ENCODE measurements at places on chromosomes 1 and 21.

GRCh38 chr1:84693005-84693404 is 2.7 kb upstream of the SSX2IP start:
- DNase-seq, result no peak

- peak; percentile 94 for DNase-seq
These were observed 6.1 kb downstream of the SKI start for GRCh38 chr1:2233997-2234761.

- DNase-seq, result no peak
These were observed 17.6 kb upstream of the MCL1 start for GRCh38 chr1:150596976-150597375.

GRCh38 chr1:8165595-8166360 is 139.7 kb upstream of the ERRFI1 start:
- no peak for DNase-seq

- DNase-seq, result no peak
These were observed 594.2 kb upstream of the ADAMTS5 start for GRCh38 chr21:27561116-27561515.

DNA sequence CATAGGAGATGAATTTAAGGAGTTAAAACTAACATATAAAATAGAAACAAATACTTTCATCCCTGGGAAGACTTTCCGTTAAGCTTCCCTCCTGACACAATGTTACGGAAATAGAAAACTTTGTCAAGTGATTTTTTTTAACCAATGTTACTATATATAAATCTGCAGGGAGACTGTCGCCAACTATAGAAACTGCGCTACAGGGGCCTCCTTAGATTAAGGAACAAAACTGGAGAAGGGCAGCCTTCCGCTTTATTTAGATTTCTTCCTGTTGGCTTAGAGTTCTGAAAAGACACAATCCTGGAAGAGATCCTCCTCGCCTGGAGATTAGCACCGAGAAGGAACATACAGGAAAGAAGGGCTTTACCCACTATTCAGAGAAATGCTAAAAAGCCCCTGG is 1.5 kb downstream of the MGST3 start:
- DNase-seq, result no peak

DNA sequence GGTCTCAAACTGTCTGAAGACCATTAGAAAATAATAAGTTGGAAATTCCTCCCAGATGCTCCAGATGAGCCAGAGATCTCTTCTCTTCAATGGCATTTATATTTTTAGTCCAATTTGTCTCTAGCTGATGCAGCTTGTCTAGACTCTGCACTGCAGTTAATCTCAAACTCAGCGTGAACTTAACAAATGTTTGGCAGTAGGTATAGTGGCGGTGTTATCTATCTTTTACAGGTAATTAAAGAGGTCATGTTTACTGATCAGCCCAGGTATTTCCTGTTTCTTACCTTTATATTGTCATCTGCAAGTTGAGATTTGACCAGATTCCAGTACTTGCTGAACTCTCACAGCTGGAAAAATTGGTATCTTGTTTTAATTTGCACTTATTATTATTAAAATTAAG is 1024.5 kb upstream of the ADGRL2 start:
- no peak for DNase-seq

DNA sequence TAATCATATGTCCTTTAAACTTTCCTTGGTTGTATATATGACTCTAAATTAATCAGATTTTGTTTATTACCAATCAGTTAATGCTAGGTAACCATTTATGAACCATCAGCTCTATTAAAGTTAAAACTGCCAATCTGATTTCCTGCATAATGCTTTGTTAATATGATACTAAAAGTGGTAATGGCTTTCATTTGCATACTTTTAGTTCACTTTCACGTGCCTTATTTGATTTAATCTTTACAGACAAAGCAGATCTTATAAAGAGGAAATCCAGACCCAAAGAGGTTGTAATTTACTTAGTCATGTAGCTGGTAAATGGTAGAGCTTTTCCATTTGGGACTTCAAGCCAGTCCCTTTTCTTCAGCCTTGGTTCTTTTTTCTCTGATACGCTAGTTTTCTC is 61.3 kb downstream of the CLIC4 start:
- no peak for DNase-seq

DNA sequence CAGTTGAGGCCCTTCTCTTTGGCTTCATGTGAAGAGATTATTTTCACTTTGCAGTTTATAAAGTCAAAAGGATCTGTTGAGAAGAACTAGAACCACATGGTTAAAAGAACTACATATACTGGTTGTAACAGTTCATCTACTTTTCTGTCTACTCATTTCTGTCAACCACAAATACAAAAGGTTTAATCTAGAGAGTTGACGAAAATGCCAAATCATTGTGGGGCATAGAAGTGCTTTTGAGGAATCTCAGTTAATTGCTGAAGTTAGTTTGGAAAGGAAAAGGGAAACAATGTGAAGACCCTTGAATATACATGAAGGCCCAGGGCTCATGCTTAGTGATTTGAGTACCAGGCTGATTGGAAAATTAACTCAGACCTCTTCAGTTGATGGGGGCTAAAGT is 415.7 kb upstream of the ZP4 start:
- DNase-seq, result no peak

DNA sequence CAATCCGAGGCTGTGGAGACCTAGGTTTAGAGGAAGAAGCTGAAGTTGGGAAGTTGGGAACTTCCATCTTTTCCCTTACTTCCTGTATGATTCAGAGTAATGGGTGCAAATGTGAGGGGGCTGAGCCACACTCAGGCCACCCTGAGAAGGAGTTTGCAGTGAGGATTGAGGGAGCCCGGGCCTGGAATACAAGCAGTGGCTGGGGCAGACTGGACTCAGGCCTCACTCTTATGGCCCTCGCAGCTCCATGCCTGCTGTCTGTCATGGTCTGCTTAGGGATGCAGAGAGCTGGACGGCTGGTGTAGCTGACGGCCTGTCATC is 73.7 kb upstream of the RAB4A start:
- DNase-seq, result no peak

- DNase-seq, result peak; percentile 67
These were observed 16.2 kb downstream of the PLEKHO1 start for GRCh38 chr1:150165622-150166612.

DNA sequence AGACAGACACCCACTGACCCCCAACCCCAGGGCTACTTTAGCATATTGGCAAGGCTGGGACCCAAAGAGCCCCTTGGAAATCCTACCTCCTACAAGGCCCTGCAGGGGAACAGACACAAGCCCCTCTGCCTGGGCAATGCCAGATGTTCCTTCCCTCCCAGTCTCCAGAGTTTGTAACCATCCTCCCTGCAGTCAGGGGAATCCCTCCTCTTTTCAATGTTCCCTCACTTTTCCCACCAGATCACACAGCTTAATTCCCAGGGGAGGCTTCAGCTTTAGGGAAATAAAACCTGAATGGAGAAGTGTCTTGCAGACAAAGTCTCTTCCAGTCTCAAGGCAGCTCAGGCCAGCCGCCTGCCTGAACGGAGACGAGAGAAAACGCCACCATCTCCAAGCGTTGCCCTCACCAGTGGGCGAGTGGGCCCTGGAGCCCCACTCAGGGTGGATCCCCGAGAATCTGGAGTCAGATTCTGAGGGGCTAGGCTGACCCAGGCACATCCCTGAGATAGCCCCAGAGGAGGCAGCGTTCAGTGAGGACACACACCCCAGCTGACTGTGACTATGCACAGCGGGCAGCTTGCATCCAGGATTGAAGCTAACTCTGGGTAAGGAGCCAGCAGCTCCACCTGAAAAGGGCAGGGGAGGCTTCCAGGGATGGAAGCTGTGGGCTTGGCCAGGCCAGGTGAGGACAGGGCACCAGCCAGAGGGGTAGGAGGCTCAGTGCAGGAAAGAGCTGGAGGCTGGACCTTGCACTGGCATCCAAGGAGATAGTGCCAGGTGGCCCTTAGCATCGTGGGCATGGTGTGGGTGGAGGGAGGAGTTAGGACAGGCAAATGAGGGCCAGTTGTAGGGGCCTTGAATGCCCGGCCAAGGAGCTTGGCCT is 44.0 kb upstream of the ZC3H12A start:
- DNase-seq, result no peak
